Left ventricle myocardium superior (tissue), 1 donor: ENCODE measurements at places on chromosomes 5 and 9.

DNA sequence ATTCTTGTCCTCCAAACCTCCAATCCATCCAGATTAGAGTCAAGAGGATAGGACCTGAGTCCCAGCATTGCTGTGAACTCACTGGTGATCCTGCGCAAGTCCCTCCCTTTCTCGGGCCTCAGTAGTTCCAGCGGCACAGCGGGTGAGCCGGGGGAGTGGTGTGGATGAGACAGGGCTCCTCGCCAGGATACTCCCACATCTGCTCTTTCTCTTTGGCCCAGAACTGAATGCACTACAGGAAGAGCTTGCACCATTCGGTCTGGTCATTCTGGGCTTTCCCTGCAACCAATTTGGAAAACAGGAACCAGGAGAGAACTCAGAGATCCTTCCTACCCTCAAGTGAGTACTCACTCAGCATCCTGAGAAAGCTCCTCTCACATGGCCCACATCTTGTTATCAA lies 6.3 kb downstream of the GPX3 start:
- DNase-seq, result peak; percentile 69

DNA sequence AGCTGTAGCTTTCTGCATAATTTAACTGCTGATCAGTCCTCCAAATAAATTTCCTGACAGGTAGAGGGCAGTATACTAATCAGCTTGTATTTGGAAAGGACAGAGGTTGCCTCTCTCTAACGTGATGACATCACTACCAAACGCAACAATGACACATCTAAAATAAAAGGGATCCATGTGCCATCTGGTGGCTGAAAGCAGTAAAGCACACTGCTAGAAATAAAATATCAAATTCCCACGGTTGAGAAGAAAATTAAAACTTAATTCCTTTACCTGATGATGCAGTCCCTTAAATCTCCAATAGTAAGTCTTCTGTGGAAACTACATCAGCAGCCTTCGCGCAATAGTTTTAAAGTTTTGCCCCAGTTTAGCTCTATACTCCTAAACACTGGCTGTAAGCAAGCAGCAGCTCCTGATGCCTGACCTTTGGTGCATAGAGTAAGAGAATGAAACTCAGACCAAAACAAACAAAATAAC lies 54.5 kb downstream of the DIAPH1 start:
- no peak for DNase-seq

- DNase-seq, result no peak
These were observed 47.6 kb upstream of the EGFL7 start for GRCh38 chr9:136614967-136615623.

GRCh38 chr9:11722957-11723356 lies 970.2 kb upstream of the TYRP1 start:
- no peak for DNase-seq

- DNase-seq, result peak; percentile 70
These were observed 65.1 kb downstream of the ANKH start for GRCh38 chr5:14806456-14806855.

DNA sequence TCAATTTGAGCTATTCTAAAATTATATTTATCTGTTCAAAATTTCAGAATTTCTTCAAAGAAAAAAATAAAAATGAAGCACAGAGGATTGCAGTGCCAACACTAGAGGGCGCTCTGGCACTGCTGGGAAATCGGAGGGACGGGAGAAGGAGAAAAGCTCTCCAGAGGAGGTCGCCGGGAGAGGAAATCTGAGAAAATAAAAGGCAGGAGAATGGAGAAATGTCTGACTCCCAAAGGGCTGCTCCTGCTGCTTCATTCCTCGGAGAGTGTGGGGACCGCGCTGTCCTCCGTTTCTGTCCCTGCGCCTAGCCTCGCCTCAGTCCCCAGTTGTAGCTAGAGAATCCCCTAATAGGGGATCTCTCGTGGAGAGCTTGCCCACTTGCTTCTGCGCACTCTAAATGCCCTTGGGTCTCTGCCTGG lies 40.0 kb upstream of the ARSB start:
- DNase-seq, result peak; percentile 61

DNA sequence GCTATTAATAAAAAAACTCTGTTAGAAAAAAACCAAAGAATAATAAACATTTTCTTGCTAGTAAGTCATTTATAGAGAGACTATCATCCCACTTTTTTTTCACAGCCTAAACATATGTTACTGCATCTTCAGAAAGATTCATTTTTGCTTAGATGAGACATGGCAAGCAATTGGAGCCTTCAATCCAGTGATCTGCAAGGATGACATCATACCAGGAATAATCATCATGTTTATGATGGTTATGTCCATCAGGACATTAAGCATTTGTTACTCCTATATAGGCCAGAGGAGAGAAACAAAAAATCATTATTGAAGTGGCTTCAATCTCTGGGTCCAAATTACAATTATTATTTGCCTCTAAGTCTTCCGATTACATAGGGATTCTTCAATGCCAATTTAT lies 626.3 kb upstream of the CCNG1 start:
- no peak for DNase-seq

GRCh38 chr9:137807721-137808703 lies 69.6 kb upstream of the CACNA1B start:
- DNase-seq, result no peak

- no peak for DNase-seq
These were observed 72.1 kb downstream of the C9orf152 start for GRCh38 chr9:110135846-110136245.

DNA sequence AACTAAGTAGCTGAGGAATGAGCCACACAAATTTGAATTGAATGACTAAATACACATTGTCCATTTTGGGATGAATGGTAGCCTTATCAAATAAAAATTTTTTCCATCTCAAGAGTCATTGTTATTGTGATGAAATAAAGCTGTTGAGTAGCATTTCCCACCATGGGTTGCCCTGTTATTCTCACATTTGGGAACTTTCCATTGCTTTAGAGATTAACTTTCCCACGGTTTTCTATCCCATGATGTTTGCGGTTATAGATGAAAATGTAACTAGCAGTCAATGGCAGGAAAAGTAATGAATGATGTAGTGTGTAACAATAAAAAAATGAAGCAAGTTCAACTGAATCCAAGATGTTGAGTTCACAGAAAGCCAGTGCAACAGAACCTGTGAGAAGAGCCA lies 59.9 kb upstream of the PLPP1 start:
- DNase-seq, result no peak

DNA sequence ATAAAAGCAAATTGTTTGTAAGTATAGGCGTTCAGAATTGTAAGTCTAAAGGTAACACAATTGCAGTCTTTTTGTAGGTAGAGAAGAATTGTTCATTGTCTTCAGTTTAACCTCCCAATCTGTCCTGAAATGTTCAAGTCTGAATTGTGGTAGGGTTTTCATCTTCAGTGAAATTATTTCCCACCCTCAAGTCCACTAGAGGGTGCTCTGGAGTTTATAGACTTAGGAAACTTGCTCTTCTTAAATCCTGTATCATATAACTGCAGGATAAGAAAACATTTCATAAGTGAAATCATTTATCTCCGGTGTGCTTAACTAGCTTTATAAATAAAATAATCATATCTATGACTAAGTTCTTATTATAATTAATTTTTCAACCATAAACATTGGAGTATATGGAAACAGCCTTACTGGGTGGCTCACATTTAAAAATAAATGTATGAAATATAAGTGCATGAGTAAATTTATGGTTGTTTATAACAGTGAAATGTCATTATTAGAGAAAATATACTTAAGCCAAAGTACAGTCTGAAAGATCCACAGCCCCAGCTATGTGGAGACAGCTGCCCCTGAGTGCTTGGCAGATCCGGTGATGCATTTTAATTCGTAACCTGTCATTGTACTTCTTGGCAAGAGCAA lies 182.4 kb upstream of the OTULINL start:
- no peak for DNase-seq

- no peak for DNase-seq
These were observed 4.5 kb downstream of the DPH7 start for GRCh38 chr9:137574192-137574591.

DNA sequence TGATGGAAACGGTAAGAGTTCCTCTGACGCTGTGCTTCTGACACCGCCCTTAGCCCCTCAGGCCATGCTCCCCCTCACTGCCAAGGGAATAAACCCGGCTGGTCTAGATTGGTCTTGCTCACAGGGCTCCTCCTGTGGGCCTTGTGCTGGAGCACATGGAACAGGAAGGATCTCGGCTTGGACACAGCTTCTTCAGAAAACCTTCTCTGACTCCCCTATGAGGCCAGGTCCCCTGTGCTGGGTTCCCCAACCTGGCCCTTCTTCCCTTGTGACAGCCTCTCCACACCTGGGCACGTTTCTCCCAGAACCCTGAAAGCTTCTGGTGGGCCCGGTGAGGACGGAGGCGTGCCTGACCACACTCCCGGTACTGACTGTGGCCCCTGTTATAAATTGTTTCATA lies 8.2 kb downstream of the SPATA31E1 start:
- DNase-seq, result no peak

GRCh38 chr5:63127054-63127453 lies 548.4 kb downstream of the LRRC70 start:
- no peak for DNase-seq

DNA sequence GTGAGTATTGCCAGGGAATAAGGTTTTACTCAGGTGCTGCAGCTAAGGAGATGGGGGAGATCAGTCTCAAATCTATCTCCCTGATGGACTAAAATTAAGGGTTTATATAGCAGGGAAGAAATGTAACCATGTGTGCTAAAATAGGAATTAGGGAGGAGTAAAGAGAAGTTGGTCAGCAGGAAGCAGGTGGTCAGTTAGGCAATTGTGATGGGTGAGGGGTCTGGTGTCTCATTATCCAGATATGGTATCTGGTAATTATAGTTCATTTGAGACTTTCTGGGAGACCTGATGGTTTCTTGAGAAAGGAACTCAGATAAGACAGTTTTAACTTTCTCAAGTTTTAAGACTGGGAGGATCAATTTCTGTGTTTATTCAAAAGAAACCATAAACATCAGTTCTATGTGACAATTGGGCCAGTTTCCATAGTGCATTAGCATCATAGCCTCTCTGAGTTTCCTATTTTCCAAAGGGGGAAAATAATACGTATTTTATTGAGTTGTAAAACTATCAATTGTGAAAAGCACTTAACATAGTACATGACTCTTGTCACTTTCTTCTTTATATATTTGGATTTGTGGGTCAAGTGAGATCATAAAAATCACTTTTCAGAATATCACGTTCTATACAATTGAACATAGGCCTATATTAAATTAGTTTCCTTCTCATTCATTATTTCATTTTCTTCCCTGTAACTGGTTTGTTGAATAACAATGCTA lies 115.9 kb downstream of the ZSWIM6 start:
- no peak for DNase-seq

GRCh38 chr5:40879163-40879942 lies 29.9 kb upstream of the C7 start:
- DNase-seq, result no peak

- DNase-seq, result no peak
These were observed 4.6 kb upstream of the DNAJC18 start for GRCh38 chr5:139443831-139444453.

- no peak for DNase-seq
These were observed 37.9 kb downstream of the LNPEP start for GRCh38 chr5:96973532-96974401.

DNA sequence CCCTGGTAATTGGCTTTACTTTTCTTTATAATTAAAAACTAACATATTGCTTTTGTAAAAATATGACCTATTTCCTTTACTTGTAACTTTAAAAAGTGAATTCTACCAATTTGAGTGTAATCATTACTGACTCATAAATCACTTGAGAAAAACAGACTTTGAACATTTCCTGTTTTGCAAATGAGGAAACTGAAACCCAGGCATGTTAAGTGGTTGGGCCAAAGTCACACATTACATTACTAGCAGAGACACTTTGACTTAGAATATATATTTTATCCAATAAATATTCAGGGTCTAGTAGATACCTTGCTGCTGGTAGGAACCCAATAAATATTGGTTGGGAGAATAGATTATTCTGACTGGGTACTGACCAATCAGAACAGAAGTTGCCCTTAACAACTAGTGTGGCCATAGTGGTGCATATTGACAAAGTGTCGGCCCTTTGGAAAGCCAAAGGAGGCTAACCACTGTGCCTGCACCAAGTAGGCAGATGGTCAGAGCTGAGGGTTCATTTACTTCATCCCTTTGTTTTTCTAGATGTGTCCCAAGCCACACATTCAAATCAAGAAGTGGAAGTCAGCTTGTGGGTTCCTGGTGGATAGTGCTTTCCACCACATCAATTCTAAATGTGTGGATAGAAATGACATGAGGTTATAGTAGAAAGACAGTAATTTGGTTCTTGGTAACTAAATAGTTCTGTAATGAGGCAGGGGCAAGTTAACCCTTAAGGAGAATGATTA lies 365.1 kb upstream of the RIOK2 start:
- no peak for DNase-seq

GRCh38 chr5:154359221-154359573 lies 86.6 kb upstream of the SAP30L start:
- no peak for DNase-seq

DNA sequence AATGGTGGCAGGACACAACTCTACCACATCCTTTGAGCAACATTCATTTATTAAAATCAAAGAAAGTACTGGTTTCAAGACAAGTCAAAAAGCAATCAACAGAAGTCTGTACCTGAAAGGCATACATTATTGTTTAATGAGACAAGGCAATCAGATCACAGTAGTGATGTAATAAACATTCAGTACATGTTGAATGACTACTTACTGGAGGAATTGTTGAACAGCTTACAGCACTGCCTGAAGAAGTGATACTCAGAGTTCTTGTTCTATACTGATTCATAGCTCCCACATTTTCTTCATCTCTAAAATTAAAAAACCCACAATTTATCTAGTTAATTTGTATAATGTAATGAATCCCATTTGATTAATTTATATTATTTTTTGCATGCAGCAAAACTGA lies 18.2 kb downstream of the RIOK2 start:
- DNase-seq, result no peak

DNA sequence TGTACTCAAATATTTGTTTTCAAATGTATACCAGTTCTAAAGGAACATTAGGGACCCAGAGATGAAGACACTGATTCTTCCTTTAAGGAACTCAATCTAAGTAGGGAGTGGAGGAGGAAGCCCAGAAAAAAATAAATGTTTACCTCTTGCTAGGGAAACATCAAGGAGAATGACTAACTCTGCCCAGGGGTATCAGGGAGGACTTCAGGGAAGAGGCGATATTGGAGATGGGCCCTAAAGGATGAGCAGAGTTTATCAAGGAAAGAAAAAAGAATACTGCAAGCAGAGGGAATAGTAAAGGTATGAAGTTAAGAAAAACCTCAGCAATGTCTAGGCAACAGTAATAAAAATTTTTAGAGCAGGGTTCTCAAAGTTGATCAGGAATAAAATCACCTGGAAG lies 16.4 kb downstream of the FBXW2 start:
- no peak for DNase-seq

DNA sequence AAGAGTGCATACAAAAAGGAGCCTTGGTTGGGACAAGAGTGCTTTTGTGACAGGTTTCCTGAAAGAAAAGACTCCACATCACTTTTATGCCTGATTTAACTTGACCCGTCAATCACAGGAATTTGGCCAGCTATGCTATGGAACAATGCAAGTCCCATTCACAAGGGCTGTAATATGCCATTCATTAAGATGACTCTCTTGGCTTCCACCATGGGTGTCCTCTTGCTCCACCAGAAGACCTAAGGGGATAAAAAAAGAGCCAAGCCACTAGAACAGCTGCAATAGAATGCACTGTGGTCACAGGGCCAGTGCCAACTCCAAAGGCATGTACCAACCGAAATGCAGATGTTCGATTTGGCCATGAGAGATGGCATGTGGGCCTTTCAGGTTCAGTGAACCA lies 480.1 kb upstream of the MPDZ start:
- no peak for DNase-seq

- DNase-seq, result no peak
These were observed 345.2 kb downstream of the GLIS3 start for GRCh38 chr9:3954331-3955304.
